Tibial artery (tissue), 4 donors: ENCODE measurements at places on chromosomes 7 and 10.
A peak's percentile ranks its signal among the peaks of the same experiment; 100 is the strongest.

- no peaks in the 10 kb centered on the region for H3K27me3 ChIP-seq
- DNase-seq, result no peak
- H3K27ac ChIP-seq, result no peak overlapping the region
- no peaks in the 10 kb centered on the region for H3K36me3 ChIP-seq
- H3K4me3 ChIP-seq, result no peak overlapping the region
- H3K4me1 ChIP-seq, result no peaks in the 10 kb centered on the region
These were observed 335.7 kb downstream of the GPR37 start for GRCh38 chr7:124429923-124430322.

DNA sequence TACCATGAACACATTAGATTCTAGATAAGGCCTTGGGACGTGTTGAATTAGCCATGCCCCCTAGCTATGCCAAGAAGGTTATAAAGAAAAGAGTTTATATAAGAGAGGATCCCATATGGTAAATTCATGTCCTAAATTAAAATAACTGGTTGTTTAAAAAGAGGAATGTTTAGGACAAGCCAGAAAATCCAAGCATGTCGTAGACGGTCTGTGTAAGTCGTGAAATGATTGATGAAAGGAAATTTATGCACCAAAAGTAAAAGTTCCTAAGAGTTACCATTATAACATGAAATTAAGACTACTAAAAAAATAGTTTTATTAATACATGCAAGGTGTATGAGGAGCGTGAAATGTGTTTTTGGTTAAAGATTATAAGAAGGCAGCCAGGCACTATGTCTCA is 624.9 kb downstream of the ARL4A start:
- H3K4me3 ChIP-seq, result no peak overlapping the region
- H3K36me3 ChIP-seq, result no peaks in the 10 kb centered on the region
- no peak for DNase-seq
- no peaks in the 10 kb centered on the region for H3K4me1 ChIP-seq

- peaks cover 9% of the 10 kb centered on the region for H3K36me3 ChIP-seq
- H3K27me3 ChIP-seq, result no peaks in the 10 kb centered on the region
- no peaks in the 10 kb centered on the region for H3K4me1 ChIP-seq
- no peak for DNase-seq
These were observed 6.2 kb downstream of the PARP12 start for GRCh38 chr7:140056431-140057142.

DNA sequence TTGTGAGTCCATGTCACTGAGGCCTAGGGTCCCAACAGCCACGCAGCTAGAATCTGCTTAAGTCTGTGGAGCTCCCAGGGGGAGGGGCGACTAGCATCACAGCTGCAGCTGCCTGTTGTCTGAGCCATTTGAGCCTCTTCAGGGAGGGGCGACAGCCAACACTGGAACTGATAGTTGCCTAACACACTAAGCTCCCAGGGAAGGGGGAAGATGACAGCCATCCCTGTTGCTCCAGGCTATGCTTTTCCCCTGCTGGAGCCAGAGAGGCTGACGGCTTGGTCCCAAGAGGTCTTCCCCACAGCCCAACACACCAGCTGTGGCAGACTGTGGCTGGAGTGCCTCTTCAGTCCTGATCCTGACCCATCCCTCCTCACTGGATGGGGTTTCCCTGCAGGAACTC is 817.5 kb downstream of the NXPH1 start:
- no peak for DNase-seq
- H3K4me3 ChIP-seq, result no peak overlapping the region
- H3K27me3 ChIP-seq, result no peaks in the 10 kb centered on the region
- H3K27ac ChIP-seq, result no peak overlapping the region
- no peaks in the 10 kb centered on the region for H3K4me1 ChIP-seq

DNA sequence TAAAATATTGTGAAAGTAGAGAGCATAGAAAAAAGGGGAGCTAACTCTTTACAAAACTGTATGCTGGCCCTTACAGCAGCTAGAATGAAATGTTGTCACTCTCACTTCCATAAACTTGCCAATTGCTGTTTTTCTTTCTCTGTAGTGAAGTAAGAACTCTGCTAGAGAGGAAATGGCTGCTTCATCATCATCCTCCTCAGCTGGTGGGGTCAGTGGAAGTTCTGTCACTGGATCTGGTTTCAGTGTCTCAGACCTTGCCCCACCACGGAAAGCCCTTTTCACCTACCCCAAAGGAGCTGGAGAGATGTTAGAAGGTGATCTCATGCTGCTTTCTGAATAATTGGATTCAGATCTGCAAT is 7.6 kb upstream of the ASCC1 start:
- peak overlapping the region; percentile 92 for H3K27ac ChIP-seq
- DNase-seq, result peak; percentile 51
- no peaks in the 10 kb centered on the region for H3K27me3 ChIP-seq
- no peak overlapping the region for H3K4me3 ChIP-seq
- H3K36me3 ChIP-seq, result peaks cover 23% of the 10 kb centered on the region

- H3K27me3 ChIP-seq, result no peaks in the 10 kb centered on the region
- H3K4me1 ChIP-seq, result no peaks in the 10 kb centered on the region
- H3K27ac ChIP-seq, result no peak overlapping the region
- H3K36me3 ChIP-seq, result no peaks in the 10 kb centered on the region
- DNase-seq, result no peak
These were observed 27.3 kb downstream of the BAMBI start for GRCh38 chr10:28704464-28705161.

GRCh38 chr7:132858251-132858650 is 223.6 kb downstream of the CHCHD3 start:
- H3K4me1 ChIP-seq, result no peaks in the 10 kb centered on the region
- no peak overlapping the region for H3K27ac ChIP-seq
- H3K4me3 ChIP-seq, result no peak overlapping the region
- no peaks in the 10 kb centered on the region for H3K36me3 ChIP-seq
- DNase-seq, result no peak

GRCh38 chr10:59087486-59087885 is 89.0 kb upstream of the PHYHIPL start:
- no peak overlapping the region for H3K27ac ChIP-seq
- no peaks in the 10 kb centered on the region for H3K27me3 ChIP-seq
- H3K36me3 ChIP-seq, result no peaks in the 10 kb centered on the region
- no peak overlapping the region for H3K4me3 ChIP-seq
- H3K4me1 ChIP-seq, result peaks cover 17% of the 10 kb centered on the region

- H3K36me3 ChIP-seq, result no peaks in the 10 kb centered on the region
- H3K4me3 ChIP-seq, result no peak overlapping the region
- peaks cover 19% of the 10 kb centered on the region for H3K4me1 ChIP-seq
These were observed 16.8 kb upstream of the DLG5 start for GRCh38 chr10:77943121-77943901.

- no peaks in the 10 kb centered on the region for H3K4me1 ChIP-seq
- H3K27me3 ChIP-seq, result no peaks in the 10 kb centered on the region
- H3K4me3 ChIP-seq, result no peak overlapping the region
- no peak for DNase-seq
- no peak overlapping the region for H3K27ac ChIP-seq
These were observed 60.5 kb downstream of the CCNY start for GRCh38 chr10:35396560-35397434.

DNA sequence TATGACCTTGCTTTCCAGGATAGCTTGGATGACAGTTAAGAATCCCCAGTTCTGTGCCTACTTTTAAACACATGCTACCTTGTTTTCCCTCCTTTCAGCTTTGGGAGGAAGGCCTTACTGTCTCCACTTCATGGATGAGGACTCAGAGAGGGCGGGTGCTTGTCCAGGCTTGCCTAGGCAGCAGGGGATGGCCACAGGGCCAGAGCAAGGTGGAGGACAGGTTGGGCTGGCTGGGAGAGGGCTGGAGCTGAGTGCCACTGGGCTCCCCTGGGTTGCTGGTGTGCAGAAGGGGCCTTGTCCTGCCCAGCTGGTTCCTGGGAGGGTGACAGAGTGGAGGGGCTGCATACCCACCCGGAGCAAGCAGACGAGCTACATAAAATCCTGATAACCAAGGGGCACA is 117.8 kb downstream of the GRK5 start:
- no peak overlapping the region for H3K4me3 ChIP-seq
- no peak for DNase-seq
- no peaks in the 10 kb centered on the region for H3K27me3 ChIP-seq
- H3K36me3 ChIP-seq, result no peaks in the 10 kb centered on the region

GRCh38 chr7:116952635-116953371 is 498 bp upstream of the ST7 start:
- no peaks in the 10 kb centered on the region for H3K27me3 ChIP-seq
- H3K36me3 ChIP-seq, result no peaks in the 10 kb centered on the region
- H3K4me3 ChIP-seq, result peak overlapping the region; percentile 88
- H3K4me1 ChIP-seq, result peaks cover 14% of the 10 kb centered on the region
- peak overlapping the region; percentile 100 for H3K27ac ChIP-seq

GRCh38 chr10:63703740-63704345 is 182.6 kb downstream of the REEP3 start:
- DNase-seq, result no peak
- no peaks in the 10 kb centered on the region for H3K4me1 ChIP-seq
- H3K27me3 ChIP-seq, result no peaks in the 10 kb centered on the region
- H3K36me3 ChIP-seq, result no peaks in the 10 kb centered on the region
- no peak overlapping the region for H3K27ac ChIP-seq

GRCh38 chr10:3210251-3210877 is 37.8 kb upstream of the PITRM1 start:
- no peaks in the 10 kb centered on the region for H3K36me3 ChIP-seq
- H3K27me3 ChIP-seq, result no peaks in the 10 kb centered on the region
- no peak overlapping the region for H3K4me3 ChIP-seq
- no peak for DNase-seq
- no peak overlapping the region for H3K27ac ChIP-seq
- H3K4me1 ChIP-seq, result no peaks in the 10 kb centered on the region

GRCh38 chr7:150716368-150716767 is at the start of gene GIMAP1:
Gene GIMAP1 (plus strand): TSS chr7:150716613. CDS start chr7:150719048, 2,435 bp downstream.
- no peak for DNase-seq
- H3K27me3 ChIP-seq, result no peaks in the 10 kb centered on the region
- no peaks in the 10 kb centered on the region for H3K4me1 ChIP-seq
- H3K27ac ChIP-seq, result no peak within 1 kb of the TSS
- peaks cover 6% of the 10 kb centered on the region for H3K36me3 ChIP-seq

DNA sequence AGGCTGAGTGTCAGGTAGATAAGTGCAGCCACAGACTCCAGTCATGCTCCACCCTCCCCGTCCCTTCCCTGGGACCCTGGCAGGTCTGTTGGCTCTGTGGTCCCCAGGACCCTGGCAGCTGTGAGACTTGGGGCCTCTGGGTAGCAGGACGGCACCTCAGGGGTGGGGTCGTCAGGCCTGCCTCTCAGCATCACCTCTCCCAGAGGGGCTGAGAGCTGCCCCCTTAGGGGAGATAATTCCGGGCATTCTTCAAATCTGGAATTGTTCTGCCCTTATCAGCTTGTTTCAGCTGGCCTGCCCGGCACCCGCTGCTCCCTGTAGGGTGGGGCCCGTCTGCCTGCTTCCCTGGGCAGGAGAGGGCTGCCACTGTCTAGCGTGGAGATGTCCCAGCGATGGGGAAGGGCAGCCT is 23.3 kb downstream of the PODXL start:
- no peaks in the 10 kb centered on the region for H3K4me1 ChIP-seq
- no peaks in the 10 kb centered on the region for H3K27me3 ChIP-seq
- no peak overlapping the region for H3K4me3 ChIP-seq
- no peaks in the 10 kb centered on the region for H3K36me3 ChIP-seq

GRCh38 chr10:11604865-11605650 is 6.4 kb downstream of the USP6NL start:
- H3K27ac ChIP-seq, result no peak overlapping the region
- H3K36me3 ChIP-seq, result no peaks in the 10 kb centered on the region
- H3K27me3 ChIP-seq, result no peaks in the 10 kb centered on the region

GRCh38 chr10:30170146-30170545 is 110.8 kb upstream of the JCAD start:
- H3K36me3 ChIP-seq, result no peaks in the 10 kb centered on the region
- DNase-seq, result no peak
- H3K4me1 ChIP-seq, result no peaks in the 10 kb centered on the region
- H3K27me3 ChIP-seq, result peaks cover 4% of the 10 kb centered on the region
- H3K27ac ChIP-seq, result no peak overlapping the region

DNA sequence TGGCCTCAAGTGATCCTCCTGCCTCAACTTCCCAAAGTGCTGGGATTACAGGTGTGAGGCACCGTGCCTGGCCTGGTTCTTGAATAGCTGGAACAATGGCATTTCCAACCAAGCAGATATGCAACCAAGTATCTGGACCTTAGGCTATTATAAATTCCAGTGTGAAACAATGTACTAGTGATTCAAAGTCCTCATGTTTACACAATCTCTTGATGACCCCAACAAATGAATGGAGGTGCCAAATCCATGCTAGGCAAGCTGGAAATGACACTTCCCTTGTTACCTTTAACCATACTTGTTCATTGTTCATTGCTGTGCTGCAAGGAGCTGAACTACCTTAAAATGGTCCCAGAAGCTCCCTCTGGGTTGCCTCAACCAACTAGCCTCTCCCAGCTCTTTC is 282.2 kb upstream of the KLF14 start:
- no peak overlapping the region for H3K4me3 ChIP-seq
- no peaks in the 10 kb centered on the region for H3K4me1 ChIP-seq
- H3K36me3 ChIP-seq, result no peaks in the 10 kb centered on the region
- no peak overlapping the region for H3K27ac ChIP-seq

DNA sequence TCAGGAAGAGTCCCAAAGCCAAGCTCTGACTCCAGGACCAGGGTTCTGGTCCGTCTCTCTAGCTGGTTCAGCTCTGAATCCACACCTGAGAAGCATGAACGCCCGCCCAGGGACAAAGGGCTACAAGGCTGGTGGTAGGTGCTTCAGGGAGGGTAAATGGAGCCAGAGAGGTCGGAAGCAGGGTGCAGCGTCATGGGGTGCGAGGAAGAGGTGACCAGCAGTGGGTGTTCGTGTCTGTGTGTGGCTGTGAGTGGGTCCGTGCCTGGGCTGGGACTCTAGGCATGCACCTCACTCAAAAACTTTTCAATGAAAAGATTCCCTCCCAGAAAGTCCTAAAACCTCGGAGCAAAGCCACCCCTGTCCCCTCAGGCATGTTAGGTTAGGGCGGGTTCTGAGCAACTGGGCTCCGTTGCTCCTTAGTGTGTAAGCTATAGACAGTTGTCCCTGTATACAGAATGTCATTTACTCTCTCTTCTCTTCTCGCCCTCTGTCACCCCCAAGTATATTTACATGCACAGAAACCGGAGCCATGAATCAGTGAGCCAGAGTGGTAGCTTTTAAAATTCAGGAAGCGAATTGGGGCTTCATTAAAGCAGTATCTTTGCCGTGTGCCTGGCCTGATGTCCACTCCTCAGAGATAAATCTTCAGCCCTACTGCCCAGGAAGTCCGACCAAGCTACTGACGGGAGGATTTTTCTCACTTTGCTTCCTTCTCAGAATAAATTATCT is 12.3 kb upstream of the GATA3 start:
- H3K27ac ChIP-seq, result no peak overlapping the region
- H3K4me3 ChIP-seq, result no peak overlapping the region
- no peak for DNase-seq
- H3K4me1 ChIP-seq, result peaks cover 39% of the 10 kb centered on the region
- no peaks in the 10 kb centered on the region for H3K36me3 ChIP-seq
